Stimulated activated CD8-positive, alpha-beta memory T cell treated with anti-CD3 and anti-CD28 coated beads, Interleukin-4, amount 100 ng/mL, for 4 hours (primary cell): ENCODE measurements at places on chromosomes 16 and 17.

GRCh38 chr16:27759301-27759871 is 209.4 kb downstream of the KATNIP start:
- no peak for DNase-seq

GRCh38 chr16:24140730-24141129 is 115.4 kb upstream of the CACNG3 start:
- DNase-seq = no peak

GRCh38 chr16:56828647-56829046 is 36.4 kb upstream of the SLC12A3 start:
- DNase-seq = no peak

GRCh38 chr17:37743875-37744632 is 805 bp downstream of the HNF1B start:
- DNase-seq = no peak

GRCh38 chr17:75571885-75572215 is 15.8 kb upstream of the MYO15B start:
- no peak for DNase-seq

DNA sequence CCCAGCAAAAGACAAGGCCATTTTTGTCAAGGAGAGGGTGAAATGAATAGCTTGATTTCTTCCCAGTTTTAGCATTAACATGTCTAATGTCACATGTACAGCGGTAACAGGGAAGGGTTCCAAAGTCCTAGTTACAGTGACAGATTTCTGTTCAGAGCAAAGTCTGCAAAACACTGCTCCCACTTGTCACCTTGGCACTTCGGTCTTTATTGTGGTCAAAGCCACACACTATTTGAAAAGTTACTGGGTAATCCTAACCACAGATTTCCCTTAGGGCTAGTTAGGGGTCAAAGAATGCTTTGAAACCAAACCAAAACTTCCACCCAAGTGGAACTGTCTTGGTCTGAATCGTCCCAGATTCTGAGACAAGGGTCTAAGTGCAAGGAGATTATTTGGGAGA is 455.6 kb downstream of the HS3ST3B1 start:
- DNase-seq = no peak

- DNase-seq = no peak
These were observed 95.7 kb downstream of the RBFOX3 start for GRCh38 chr17:79515110-79515509.

DNA sequence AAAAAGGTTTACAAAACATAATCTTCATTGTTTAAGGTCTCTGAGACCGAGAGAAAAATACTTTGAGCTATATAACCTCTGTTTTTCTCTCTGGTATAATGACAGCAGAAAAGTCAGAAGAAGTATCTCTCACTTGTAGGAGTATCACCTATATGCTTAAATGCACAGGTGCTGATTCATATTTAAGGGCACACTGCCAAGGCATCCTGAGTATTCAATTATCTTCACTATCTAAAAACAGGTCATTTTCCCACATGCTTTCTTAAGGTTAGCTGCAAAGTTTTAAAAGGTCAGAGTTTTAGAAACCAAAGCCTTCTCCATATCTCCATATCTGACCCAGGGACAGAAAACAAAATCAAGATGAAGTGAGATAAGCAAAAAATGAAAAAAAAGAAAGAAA is 99.3 kb upstream of the C17orf78 start:
- no peak for DNase-seq

GRCh38 chr16:78768718-78769117 is 669.3 kb downstream of the WWOX start:
- no peak for DNase-seq

GRCh38 chr16:1705688-1706385 is at the start of gene MAPK8IP3:
Gene MAPK8IP3, plus strand, starts transcription at chr16:1706195. Its CDS starts 145 bp downstream, at chr16:1706340.
- DNase-seq = peak; percentile 80

- DNase-seq = no peak
These were observed 5.9 kb upstream of the RNF112 start for GRCh38 chr17:19405114-19405513.

DNA sequence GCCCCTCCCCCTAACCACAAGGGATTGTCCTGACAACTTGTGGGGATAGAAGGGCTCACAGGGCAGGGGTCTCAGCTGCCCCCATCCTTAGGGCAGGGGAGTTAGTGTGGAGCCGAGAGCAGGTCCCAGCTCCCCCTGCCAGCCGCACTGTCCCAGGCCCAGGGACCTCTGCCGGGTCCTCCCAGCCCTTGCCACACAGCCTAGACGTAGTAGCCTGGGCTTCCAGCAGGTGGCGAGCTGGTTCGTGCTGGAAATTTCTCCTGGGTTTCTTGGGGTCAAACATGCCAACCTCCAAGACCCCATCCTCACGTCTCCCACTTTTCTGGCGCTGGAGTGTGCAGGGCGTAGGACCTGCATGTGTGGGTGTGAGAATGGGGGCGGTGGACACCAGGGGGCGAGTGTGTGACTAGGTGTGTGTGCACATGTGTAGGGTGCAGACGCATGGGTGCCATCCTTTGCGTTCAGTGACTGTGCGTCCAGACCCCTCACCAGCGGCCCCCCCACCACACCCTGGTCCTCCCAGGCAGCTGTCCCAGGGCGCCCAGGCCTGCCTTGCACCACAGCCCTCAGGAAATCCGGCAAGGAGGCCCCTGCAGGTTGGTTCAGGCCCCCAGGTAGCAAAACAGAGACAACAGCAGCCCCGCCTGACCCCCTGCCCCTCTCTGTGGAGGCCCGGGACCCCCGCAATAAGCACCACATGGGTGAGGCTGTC is 29.5 kb downstream of the SBK1 start:
- DNase-seq = no peak

GRCh38 chr16:3458278-3458851 is 14.9 kb downstream of the NAA60 start:
- no peak for DNase-seq

GRCh38 chr16:87328846-87329245 is 11.7 kb upstream of the C16orf95 start:
- no peak for DNase-seq

DNA sequence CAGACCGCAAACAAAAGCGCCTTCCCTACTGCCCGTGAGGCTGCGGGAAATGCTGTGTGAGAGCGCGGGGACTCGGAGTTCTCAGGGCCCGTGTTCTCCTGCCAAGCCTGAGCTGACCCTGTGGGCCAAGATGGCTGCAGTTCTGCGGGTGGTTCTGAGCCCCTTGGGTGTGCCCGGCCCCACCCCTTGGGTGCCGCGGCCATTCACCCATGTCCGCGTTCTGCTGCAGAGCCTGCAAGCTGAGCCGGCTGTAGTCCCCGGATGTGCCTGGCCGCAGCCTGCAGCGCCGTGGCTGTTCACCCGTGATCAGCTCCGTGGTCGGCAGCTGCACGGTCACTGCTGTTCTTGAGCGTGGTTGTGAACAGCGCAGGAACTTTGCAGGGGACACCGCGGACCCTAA is 20.0 kb downstream of the ACSF3 start:
- DNase-seq = no peak

GRCh38 chr16:5578980-5579379 is 481.4 kb upstream of the EEF2KMT start:
- no peak for DNase-seq

DNA sequence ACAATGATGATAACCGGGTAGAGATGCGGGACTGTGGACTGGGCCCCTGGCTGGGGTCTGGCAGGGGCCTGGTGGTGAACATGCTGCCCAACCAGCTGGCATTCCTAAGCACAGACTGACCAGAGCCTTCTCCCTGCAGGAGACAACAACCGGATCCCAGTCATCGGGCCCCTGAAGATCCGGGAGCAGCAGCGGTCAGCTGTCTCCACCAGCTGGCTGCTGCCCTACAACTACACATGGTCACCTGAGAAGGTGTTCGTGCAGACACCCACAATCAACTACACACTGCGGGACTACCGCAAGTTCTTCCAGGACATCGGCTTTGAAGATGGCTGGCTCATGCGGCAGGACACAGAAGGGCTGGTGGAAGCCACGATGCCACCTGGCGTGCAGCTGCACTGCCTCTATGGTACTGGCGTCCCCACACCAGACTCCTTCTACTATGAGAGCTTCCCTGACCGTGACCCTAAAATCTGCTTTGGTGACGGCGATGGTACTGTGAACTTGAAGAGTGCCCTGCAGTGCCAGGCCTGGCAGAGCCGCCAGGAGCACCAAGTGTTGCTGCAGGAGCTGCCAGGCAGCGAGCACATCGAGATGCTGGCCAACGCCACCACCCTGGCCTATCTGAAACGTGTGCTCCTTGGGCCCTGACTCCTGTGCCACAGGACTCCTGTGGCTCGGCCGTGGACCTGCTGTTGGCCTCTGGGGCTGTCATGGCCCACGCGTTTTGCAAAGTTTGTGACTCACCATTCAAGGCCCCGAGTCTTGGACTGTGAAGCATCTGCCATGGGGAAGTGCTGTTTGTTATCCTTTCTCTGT is 5.1 kb upstream of the SLC7A6 start:
- DNase-seq = no peak
